Stimulated activated CD4-positive, alpha-beta T cell treated with anti-CD3 and anti-CD28 coated beads, Interleukin-1b, Interleukin-23, amount 100 ng/mL, for 1 hour (primary cell): ENCODE measurements at places on chromosomes 2 and 18.

DNA sequence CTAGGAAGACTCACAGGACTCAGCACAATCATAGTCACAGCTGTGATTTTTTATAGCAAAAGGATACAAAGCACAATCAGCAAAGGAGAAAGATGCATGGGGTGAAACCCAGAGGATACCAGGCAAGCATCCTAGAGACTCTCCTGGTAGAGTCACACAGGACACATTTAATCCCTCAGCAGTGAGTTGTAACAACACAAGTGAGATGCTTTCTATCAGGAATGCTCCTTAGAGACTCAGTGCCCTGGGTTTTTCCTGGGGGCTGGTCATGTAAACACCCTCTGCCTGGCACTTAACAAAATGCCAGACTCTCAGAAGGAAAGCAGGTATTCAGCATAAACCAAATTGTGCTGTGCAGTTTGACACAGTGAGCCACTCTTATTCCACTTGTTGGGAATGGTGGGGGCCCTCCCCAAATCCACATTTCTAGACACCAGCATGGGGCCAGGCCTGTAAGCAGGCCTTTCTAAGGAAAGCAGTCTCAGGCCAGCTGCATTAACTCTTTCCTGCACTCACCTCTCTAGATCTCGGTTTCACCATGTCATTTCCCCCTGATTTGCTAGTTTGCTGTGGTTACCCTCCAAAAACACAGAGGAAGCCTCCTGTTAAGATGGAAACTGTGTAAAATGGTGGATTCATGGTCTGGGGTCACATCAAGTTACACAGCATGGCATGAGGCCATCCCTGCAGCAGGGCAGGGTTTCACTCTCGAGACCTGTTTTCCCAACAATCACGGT lies 16.9 kb upstream of the RNU4ATAC start:
- no peak for DNase-seq

GRCh38 chr18:3593381-3593903 lies 143.5 kb downstream of the TGIF1 start:
- no peak for DNase-seq

DNA sequence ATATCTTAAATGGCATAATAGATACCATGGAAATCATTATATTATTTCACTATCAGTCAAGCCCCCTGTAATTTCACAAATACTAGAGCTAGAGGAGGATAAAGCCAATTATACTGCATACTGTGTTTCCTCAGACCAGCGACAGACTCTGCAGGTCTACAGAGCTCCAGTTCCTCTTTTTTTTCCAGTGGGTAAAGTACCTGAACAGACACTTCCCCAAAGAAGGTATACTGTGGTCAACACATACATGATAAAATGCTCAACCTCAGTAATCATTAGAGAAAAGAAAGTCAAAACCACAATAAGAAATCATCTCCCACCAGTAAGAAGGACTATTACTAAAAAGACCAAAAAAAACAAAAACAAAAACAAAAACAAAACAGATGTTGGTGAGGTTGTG lies 44.6 kb downstream of the SCN7A start:
- DNase-seq = no peak

GRCh38 chr2:171521361-171522051 lies 768 bp upstream of the CYBRD1 start:
- no peak for DNase-seq

- DNase-seq = peak; percentile 98
These were observed at the start of gene PPM1B for GRCh38 chr2:44168681-44169154. TSS of gene PPM1B (plus strand) at chr2:44168875. CDS start at chr2:44201200, 32,325 bp downstream.

GRCh38 chr2:74052732-74053710 lies 68.3 kb downstream of the TET3 start:
- DNase-seq = no peak

GRCh38 chr2:85804583-85804982 lies 50.8 kb downstream of the ATOH8 start:
- DNase-seq = no peak

DNA sequence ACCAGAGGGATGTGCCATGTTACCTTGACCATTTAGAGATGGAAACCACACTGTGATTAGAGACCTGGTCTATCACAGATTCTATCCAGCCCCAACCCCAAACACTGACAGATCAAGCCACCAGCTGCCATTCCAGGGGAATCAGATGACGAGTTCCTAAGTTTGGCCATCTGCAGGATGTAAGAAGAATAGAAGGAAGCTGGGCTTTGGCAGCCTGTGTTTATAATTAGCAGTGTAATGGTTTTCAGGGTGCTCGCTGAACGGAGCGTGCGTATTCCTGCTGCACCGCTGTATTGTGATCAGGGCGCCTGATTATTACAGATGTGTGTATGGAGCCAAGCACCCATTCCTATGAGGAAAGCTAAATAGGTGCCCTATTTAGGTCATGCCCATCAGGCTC lies 138.1 kb downstream of the LRRC30 start:
- DNase-seq = no peak

GRCh38 chr2:156585457-156585856 lies 149.3 kb downstream of the GPD2 start:
- DNase-seq = no peak
